ENCODE measurements at places on chromosomes 11 and 22.
A peak's percentile ranks its signal among the peaks of the same experiment; 100 is the strongest.

- no peak for DNase-seq
Measured at GRCh38 chr22:31102441-31103081, 4.8 kb downstream of the SELENOM start.

DNA sequence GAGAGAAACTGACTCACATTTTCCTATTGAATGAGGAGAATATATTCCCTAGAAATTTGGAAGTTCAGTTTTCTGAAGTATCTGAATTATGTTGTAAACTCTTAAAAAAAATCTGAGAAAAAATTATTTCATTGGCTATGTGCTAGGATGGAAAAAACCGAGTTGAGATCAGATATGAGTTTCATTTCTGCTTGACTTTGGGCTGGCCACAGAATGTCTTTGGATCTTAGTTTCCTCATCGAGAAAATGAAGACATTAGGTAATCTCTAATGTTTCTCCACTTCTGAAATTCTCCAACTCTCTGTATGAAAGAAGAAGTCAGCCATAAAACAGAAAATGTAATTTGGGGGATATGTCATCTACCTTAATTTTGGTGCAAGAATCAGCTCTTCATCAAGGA lies 28.8 kb downstream of the SLN start:
- no peak for DNase-seq

DNA sequence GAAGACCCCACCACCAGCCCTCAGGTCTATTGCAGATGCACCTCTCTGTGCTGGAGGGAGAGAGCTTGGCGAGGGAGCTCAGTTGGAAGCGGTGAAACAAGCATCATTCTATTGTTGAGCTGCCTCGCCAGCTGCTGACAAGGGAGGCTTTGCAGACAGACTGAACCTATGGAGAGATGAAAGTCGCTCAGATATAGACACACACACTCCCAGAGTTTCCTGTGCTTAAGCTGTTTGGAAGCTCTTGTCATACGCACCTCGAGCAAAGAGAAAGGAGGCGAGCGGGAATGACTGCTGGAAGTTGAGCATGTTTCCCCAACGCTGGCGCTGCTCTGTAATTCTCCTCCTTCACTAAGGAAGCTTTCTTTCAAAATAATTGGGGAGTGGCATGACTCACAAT lies 126.1 kb downstream of the TRIM29 start:
- DNase-seq = no peak

DNA sequence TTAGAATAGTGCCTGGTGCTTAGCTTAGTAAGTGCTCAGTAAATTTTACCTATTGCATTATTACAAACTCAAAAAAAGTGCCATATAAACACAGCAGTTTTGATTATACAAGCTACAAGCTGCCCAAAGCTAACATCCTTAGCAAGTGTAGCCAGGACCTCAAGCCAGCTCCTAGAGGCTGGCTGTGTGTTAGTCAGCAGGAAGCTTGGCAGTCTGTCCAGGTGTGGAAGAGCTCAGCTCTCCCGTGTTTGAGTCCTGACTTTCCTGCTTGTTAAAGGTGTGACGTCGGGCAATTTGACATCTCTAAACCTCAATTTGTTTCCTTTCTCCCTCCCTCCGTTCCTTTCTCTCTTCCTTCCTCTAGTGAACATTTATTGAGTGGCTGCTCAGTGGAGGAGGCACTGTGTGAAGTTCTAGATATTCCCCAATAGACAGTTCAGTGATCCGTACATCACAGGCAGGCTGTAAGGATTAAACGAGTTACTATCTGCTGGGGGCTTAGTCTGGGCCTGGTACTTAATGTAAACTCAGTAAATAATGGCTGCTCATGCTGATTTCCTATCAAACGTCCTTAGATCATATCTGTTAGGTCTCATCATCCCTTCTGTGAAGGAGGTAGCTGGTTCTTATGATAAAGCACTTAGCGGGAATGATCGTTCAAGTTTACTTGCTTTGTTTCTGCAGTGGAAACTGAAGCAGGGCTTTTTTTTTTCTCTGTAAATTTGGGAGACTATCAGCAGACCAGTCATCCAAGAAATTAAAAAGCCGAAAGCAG lies 68.7 kb downstream of the PRR5L start:
- DNase-seq = no peak

DNA sequence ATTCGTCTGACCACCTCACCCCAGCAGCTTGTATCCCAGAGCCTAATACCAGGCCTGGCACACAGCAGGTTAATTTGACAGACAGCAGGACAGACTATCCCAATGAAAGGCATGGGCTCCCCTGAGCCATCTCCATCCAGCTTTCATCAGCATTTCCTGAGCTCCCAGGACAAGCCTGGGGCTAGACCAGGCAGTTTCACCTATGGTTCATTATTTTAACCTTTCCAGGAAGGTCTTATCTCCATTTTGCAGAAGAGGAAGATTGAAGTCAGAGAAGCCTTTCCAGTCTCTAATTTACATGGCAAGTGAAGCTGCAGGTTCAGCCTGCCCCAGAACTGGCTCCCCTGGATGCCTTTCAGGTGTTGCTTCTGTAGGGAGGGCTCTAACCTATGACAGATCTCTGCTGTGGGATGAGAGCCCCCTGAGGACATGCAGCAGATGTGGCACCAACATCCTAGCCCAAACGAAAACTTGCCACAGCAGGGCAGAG lies 17.0 kb downstream of the ARRB1 start:
- DNase-seq = no peak

GRCh38 chr11:64206457-64207255 lies at the start of gene FERMT3:
Gene FERMT3, plus strand, starts transcription at chr11:64206721. Its CDS starts 644 bp downstream, at chr11:64207365.
- DNase-seq = peak; percentile 60

DNA sequence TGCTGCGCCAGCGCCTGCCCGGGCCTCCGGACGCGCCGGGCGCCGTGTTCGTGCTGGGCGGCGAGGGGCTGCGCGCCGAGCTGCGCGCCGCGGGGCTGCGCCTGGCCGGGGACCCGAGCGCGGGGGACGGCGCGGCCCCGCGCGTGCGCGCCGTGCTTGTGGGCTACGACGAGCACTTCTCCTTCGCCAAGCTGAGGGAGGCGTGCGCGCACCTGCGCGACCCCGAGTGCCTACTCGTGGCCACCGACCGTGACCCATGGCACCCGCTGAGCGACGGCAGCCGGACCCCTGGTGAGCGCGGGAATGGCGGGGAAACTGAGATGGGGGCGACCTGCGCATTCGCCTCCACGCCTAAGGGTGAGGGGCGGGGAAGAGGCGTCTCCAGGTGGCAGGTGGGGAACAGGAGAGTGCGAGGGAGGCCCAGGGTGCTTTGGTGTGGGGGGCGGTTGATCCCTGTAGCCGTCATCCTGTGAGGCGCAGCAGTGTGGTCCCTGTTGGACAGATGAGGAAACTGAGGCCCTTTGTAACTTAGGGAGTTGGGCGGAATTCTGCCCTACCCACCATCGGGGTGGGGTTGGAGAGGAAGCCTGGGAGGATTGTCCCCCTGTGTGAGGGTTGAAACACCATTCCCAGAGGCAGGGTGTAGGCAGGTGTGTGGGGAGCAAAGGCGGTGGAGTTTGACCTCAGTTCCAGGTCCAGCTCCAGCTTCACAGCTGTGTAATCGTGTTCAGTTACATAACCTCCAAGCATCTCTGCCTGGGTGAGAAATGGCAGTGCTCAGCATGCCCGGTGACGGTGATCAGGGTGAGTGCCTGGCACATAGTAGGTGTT lies 758 bp downstream of the PDXP start:
- DNase-seq = no peak

GRCh38 chr11:95584180-95584579 lies 205.4 kb downstream of the FAM76B start:
- DNase-seq = no peak

Measured in activated CD4-positive, alpha-beta T cell treated with anti-CD3 and anti-CD28 coated beads, Interleukin-2, amount 50 U/mL, for 4 hours (primary cell).